Mesothelial cell of epicardium (in vitro differentiated cells): ENCODE measurements at places on chromosomes 2 and 18.

GRCh38 chr2:158602027-158602426, 145.3 kb downstream of the PKP4 start:
- no peak overlapping the region for H3K27ac ChIP-seq
- H3K36me3 ChIP-seq: peaks cover 9% of the 10 kb centered on the region
- H3K4me3 ChIP-seq: no peak overlapping the region
- no peaks in the 10 kb centered on the region for H3K4me1 ChIP-seq
- no peaks in the 10 kb centered on the region for H3K27me3 ChIP-seq
- DNase-seq: no peak

DNA sequence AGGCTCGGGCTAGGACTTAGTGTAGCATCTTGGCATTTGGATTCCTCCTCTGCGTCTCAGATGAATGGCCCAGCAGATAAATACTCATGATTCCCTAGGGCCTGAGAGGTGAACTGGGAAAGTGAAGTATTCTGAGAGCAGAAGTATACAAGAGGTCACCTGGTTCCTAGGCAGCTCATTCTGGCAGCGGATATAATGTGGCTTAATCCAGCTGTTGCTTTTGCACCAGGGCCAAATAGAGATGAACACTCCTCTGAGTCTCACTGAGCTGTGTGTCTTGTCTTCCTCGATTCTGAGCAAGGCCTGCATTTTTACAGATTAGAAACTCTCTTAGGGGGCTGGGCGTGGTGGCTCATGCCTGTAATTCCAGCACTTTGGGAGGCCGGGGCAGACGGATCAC, 196.1 kb downstream of the SLC4A3 start:
- H3K36me3 ChIP-seq: no peaks in the 10 kb centered on the region
- peaks cover 4% of the 10 kb centered on the region for H3K4me1 ChIP-seq
- no peak overlapping the region for H3K4me3 ChIP-seq
- DNase-seq: no peak
- H3K27ac ChIP-seq: no peak overlapping the region

DNA sequence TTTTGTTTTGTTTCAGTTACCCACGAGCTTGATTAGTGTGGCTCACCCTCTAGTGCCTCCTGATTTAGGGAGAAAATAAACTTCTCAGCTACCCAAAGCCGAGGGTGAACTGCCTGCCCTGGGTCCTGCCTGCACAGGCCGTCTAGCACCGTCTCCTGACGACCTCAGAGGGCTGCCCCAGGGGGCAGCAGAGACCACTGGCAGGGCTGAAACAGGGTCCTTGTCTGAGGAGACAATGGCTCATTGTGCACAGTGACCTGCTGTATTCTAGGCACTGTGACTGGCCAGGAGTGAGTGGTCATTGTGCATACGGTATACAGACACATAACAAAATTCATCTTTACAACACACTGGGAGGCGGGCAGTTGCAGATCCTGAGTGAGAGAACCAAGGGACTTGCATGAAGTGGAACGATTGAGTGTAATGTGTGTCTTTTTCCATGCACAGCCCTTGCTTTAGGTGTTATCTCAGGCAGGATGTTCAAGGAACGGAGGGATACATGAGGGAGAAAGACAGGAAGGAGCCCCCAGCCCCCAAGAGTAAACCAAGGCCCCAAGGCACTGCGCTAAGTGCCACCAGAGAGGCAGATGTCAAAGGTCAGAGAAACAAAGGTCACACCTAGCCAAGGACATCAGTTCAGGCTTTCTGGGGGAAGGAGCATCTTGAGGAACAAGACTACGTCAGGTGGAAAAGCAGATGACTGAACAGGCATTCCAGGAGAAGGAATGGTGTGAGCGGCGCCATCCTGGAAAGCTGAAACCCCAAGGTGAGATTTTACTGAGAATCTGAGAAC, 421.3 kb downstream of the LPIN1 start:
- peaks cover 29% of the 10 kb centered on the region for H3K4me1 ChIP-seq
- H3K36me3 ChIP-seq: no peaks in the 10 kb centered on the region
- DNase-seq: no peak

DNA sequence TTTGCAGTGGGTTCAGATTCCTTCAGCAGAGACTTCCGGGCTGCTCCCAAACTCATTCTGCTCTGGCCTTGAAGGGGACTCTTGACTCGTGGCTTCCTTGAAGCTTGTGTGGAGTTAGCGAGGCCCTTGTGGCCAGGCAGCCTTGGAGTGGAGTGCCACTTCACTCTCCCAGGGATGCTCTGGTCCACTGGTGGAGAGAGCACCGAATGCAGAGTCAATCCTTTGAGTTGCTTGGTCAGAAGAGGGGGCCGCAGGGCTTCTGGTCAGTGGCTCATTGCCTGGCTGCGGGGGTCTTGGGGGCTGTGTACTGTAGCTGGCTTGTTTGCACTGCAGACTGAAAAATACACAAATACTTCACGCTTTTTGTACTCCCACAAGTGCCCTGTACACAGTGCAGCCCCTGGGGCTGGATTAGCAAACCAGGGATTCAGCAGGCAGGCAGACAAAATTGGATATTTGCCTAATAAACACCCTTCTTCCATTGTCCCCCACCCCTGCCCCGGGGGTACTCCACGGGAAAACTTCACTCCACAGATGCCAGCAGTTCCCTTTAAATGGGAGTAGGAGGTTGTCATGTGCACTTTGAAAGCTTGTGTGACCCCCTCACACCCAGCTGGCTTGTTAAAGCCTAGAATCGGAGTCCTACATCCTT, 3.2 kb downstream of the GLI2 start:
- no peaks in the 10 kb centered on the region for H3K36me3 ChIP-seq
- no peaks in the 10 kb centered on the region for H3K27me3 ChIP-seq
- peaks cover 61% of the 10 kb centered on the region for H3K4me1 ChIP-seq

DNA sequence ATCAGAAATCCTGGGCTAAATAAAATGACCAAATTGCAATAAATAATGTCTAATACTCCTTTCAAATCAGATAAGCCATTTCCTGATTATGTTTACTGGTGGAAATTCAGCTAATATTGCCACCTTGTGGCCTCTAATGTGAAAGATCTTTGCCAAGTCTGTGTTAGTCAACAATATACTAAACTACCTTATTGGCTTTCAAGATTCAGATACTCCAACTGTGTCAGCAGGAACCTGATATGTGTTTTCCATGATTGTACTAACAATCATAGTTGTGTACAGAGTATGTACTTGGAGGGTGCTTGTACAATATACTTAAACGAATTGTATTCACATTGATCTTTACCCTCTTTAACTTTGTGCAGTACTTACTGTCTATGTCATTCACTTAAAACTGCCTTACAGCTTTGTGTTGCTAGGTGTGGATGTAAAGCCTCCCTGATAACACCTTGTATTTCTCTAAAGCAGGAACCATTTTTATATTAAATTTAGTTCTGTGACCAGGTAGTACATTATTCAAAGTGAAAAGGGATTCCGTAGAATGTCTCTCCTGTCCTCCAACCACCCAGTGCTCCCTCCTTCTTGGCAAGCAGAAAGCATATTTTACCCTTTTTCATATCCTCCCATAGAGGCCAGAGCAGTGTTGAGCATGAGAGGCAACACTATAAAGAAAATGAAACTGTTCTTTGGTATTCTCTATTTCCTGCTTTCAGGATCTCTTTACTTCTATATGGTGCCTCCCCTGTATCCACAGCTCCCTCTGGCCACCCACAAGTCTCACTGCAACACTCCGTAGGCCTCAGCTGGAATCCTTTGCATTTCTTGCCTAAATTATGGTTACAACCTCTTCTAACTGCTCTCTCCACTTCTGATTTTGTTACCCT, 75.2 kb upstream of the C2orf15 start:
- H3K27ac ChIP-seq: no peak overlapping the region
- H3K36me3 ChIP-seq: no peaks in the 10 kb centered on the region
- no peaks in the 10 kb centered on the region for H3K4me1 ChIP-seq

- H3K4me3 ChIP-seq: peak overlapping the region; percentile 91
- peaks cover 33% of the 10 kb centered on the region for H3K4me1 ChIP-seq
- no peak for DNase-seq
- peak overlapping the region; percentile 19 for H3K27ac ChIP-seq
Measured at GRCh38 chr2:189782221-189782671, 1.9 kb downstream of the ORMDL1 start.

- H3K4me1 ChIP-seq: peaks cover 12% of the 10 kb centered on the region
- peaks cover 2% of the 10 kb centered on the region for H3K36me3 ChIP-seq
- no peaks in the 10 kb centered on the region for H3K27me3 ChIP-seq
- no peak overlapping the region for H3K4me3 ChIP-seq
- H3K27ac ChIP-seq: no peak overlapping the region
Measured at GRCh38 chr2:191875859-191876258, 29.0 kb upstream of the CAVIN2 start.

DNA sequence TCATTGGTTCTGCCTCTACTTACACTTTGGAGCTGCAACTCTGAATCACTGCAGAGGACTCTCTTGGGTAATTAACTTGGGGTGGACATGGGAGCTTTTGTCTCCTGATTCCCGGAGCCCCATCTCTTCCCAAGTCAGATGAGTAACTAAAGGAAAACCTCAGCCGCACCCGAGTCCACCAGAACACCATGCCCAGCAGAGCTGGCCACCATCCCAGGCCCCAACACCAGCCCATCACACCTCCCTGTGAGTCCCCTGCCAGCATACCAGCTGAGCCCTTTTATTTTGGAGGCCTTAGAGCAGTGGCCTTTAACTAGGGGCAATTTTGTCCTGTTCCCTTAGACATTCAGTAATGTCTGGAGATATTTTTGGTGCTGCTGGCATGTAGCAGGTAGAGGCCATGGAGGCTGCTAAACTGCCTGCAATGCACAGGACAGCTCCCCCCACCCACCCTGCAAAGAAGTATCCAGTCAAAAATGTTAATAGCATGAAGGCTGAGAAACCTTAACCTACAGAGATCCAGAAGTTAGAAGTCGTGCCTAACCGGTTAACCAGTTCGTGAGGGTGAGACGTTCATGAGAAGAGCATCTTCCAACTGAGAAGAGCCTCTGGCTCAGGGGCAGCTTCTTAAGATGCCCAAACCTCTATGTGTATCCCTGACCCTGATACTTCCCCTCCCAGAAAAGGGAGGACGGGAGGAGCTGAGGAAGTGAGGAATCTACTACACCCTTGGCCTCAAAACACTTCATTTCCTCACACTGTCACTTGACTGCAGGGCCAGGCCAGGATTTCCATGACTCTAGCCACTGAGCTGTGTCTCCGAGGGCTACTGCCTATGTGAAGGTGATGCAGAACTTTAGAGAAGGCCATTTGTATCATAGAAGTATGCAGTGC, 139.9 kb upstream of the EPAS1 start:
- H3K4me3 ChIP-seq: no peak overlapping the region
- H3K27me3 ChIP-seq: no peaks in the 10 kb centered on the region
- DNase-seq: no peak
- peaks cover 35% of the 10 kb centered on the region for H3K4me1 ChIP-seq
- H3K36me3 ChIP-seq: peaks cover 2% of the 10 kb centered on the region

- no peaks in the 10 kb centered on the region for H3K36me3 ChIP-seq
- peak overlapping the region; percentile 45 for H3K27ac ChIP-seq
- no peak overlapping the region for H3K4me3 ChIP-seq
- H3K4me1 ChIP-seq: peaks cover 60% of the 10 kb centered on the region
- DNase-seq: no peak
Measured at GRCh38 chr2:40369267-40370006, 82.5 kb downstream of the SLC8A1 start.

GRCh38 chr18:23837591-23837990, 148.3 kb downstream of the LAMA3 start:
- H3K36me3 ChIP-seq: peaks cover 2% of the 10 kb centered on the region
- DNase-seq: no peak
- no peak overlapping the region for H3K4me3 ChIP-seq

- H3K4me3 ChIP-seq: no peak overlapping the region
- H3K27me3 ChIP-seq: no peaks in the 10 kb centered on the region
- peaks cover 52% of the 10 kb centered on the region for H3K4me1 ChIP-seq
- H3K36me3 ChIP-seq: no peaks in the 10 kb centered on the region
- H3K27ac ChIP-seq: peak overlapping the region; percentile 88
- no peak for DNase-seq
Measured at GRCh38 chr2:215884451-215885087, 128.8 kb downstream of the MREG start.

DNA sequence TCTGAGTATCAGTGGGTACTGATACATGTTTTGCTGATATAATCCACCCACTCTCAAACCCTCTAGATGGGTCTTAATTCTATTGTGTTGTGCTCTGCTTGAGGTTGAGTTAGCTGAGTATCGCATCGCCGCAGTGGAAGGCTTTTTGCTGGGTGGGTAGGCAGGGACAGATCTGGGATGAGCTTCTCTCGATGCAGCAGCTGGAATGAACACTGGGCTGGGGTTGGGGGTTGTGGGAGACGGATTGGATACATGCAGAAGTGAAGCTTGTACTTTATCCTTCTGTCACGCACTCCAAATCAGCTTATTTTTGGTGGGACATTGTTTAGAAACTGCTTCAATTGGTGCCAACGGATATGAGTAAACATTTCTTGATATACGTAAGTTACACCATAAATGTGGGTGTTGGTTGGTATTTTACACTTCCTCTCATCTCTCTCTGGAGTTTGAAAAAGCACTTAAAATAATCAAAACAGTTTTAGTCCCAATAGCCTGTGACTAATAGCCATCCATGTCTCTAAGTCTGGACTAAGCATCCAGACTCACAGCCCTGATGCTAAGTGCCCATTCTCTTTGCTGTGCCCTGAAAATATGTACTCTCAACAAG, 107.1 kb downstream of the POLE4 start:
- no peak overlapping the region for H3K27ac ChIP-seq
- H3K27me3 ChIP-seq: peaks cover 4% of the 10 kb centered on the region
- H3K36me3 ChIP-seq: no peaks in the 10 kb centered on the region

DNA sequence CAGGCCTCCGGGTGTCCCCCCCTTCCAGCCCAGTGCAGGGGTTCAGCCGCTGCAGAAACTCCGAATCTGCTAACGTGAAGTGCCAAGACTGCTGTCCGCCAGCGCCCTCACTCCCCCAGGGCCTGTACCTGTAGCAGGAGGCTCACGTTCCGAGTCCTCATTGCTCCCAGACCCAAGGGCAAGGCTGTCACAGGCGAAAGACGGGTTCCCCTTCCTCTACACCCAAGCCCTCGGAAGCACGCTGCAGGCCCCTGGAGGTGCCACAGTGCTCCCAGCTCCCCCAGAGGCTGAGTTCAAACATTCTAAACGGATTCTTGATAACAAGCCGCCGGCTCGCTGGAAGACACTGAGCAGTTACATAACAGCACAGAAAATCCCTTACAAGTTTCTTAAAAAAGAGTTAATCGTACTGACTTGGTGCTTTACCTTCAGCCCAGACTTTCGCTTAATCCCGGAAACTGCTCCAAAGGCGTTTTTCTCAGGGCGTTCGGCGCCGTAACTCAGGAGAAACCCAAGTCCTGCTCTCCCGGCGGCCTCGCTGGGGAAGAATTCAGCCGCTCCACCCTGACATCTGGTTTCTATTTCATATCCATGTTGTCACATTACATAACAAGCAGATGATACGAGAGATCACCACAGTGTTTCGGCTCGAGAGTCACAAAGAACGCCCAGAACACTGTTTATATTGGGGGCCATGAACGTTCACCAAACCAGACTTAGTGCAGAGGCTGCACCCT, 92.0 kb downstream of the HDAC4 start:
- H3K4me3 ChIP-seq: peak overlapping the region; percentile 55
- no peaks in the 10 kb centered on the region for H3K27me3 ChIP-seq
- H3K4me1 ChIP-seq: peaks cover 42% of the 10 kb centered on the region
- H3K27ac ChIP-seq: peak overlapping the region; percentile 95
- DNase-seq: no peak

GRCh38 chr18:77054288-77054605, 78.3 kb downstream of the MBP start:
- peaks cover 30% of the 10 kb centered on the region for H3K4me1 ChIP-seq
- H3K36me3 ChIP-seq: no peaks in the 10 kb centered on the region
- peak overlapping the region; percentile 78 for H3K27ac ChIP-seq
- H3K27me3 ChIP-seq: no peaks in the 10 kb centered on the region
- H3K4me3 ChIP-seq: no peak overlapping the region
